ENCODE measurements at places on chromosomes 2 and 18. TPM values are rescaled to one million over a fixed set of nuclear protein-coding genes. Genes with fewer than 3 reads are reported as not detected.

GRCh38 chr2:132593171-132593570 lies 76.8 kb downstream of the LYPD1 start:
- H3K27me3 ChIP-seq, result no peaks in the 10 kb centered on the region
- no peak overlapping the region for H3K4me3 ChIP-seq
- H3K4me1 ChIP-seq, result no peaks in the 10 kb centered on the region
- no peaks in the 10 kb centered on the region for H3K36me3 ChIP-seq

DNA sequence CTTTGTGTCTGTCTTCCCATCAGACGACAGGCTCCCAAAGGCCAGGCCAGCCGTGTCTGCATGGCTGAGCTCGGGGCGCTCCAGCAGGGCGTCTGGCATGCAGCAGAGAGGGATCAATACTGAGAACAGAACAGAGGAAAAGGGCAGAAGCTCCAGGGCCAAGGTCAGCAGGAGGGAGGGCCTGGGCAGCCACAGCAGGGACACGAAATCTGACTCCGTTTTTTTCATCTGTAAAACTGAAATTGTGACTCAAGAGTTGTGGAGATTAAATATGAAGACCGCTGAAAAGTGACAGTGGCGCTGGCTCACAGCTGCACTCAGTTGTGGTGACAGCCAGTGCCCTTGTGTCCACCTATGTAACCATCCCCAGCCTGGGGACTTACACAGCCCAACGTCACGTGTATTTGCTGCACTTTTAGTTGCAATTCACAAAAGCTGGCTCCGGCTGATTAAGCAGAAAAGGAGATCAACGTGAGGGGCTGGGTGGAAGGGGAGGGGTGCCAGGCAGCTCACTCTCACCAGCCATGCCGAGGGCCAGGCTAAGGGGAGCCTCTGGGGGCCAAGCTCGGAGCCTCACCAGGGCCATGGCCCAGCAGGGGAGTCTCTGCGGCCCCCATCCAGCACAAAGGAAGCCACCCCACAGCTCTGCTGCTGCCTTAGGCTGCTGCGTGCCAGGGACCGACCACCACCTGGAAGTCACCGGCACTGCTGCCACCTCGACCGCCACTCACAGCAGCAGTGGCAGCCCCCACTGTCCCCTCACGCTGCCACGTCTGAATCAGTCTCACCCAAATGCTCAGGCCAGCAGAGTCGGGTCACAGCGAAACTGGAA lies 74.7 kb downstream of the EIPR1 start:
- no peak overlapping the region for H3K27ac ChIP-seq
- DNase-seq, result no peak
- H3K4me1 ChIP-seq, result peaks cover 2% of the 10 kb centered on the region
- no peaks in the 10 kb centered on the region for H3K27me3 ChIP-seq
- H3K36me3 ChIP-seq, result no peaks in the 10 kb centered on the region
- no peak overlapping the region for H3K4me3 ChIP-seq

GRCh38 chr18:42549596-42549995 lies 565.9 kb downstream of the RIT2 start:
- DNase-seq, result no peak
- no peaks in the 10 kb centered on the region for H3K36me3 ChIP-seq

GRCh38 chr2:178271094-178271493 lies 76.8 kb downstream of the OSBPL6 start:
- H3K36me3 ChIP-seq, result no peaks in the 10 kb centered on the region
- no peak overlapping the region for H3K4me3 ChIP-seq
- no peak for DNase-seq
- no peak overlapping the region for H3K27ac ChIP-seq

The CAPG gene
- total RNA-seq, result 96.1 TPM

DNA sequence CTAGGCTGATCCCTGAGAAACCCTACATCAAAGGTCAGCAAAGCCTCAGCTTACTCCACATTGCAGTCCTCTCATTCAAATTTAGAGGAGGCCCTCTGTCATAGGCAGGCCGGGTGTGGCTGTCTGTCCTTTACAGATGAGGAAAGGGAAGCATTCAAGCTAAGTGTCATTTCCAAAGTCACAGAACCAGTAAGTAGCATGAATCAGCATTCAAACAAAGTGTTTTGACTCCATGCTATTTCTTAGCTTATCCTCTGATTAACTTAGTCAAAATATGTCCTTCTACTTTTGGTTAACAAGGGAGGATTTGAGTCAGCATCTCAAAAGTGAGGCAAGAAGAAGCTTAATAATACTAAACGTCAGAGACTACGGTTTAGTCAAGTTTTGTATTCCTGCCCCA lies 409.0 kb upstream of the POU3F3 start:
- H3K4me1 ChIP-seq, result no peaks in the 10 kb centered on the region
- H3K36me3 ChIP-seq, result no peaks in the 10 kb centered on the region
- H3K4me3 ChIP-seq, result no peak overlapping the region
- no peak for DNase-seq

The DAW1 gene
- total RNA-seq, result 3.0 TPM

DNA sequence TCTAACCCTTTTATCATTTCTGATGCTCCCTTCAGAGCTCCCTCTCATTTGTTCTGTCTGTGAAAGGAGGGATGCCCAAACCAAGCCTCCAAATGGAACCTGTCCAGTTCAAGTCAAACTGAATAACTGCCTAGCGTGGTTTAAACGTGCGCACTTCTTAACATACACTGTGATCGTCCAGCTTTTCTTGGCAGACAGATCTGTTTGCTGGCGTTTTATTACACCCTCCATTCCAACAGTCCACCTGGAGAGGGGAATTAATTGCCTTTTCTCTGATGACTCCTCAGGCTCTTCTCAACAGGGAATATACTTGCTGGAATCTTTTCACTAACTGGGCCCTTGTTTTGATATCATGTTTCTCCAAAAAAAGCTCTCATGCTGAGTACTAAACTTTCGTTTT lies 379.2 kb upstream of the POU3F3 start:
- no peaks in the 10 kb centered on the region for H3K36me3 ChIP-seq
- no peaks in the 10 kb centered on the region for H3K27me3 ChIP-seq
- H3K27ac ChIP-seq, result no peak overlapping the region
- no peaks in the 10 kb centered on the region for H3K4me1 ChIP-seq
- H3K4me3 ChIP-seq, result no peak overlapping the region

DNA sequence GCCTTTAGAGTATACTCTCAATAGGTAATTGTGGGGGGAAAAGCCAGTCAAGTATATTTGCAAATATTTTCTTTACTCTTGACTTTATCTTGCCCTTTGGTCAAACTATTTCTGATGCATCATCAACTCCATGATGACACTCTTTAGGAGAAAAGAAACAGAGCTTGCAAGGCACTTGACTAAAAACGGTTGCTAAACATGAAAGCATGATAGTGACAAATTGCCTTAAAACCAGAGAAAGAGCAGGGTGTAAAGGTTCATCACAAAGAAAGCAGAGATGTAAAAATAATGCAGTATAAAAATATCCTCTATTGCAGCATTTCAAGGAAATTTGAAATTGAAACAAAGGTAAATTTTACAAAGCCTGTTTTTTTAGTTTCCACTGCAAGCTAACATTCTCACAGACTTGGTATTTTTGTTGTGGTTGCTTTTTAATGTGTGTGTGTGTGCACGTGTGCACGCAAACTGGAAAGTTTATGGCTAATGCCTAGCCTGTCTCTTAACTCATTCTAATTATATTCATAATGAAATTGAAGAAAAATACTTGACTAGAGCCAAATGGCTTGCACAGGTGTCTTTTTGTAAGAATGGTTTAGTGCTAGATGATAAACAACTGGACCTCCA lies 503.6 kb downstream of the ARHGAP15 start:
- H3K4me3 ChIP-seq, result no peak overlapping the region
- no peak overlapping the region for H3K27ac ChIP-seq
- H3K36me3 ChIP-seq, result no peaks in the 10 kb centered on the region
- DNase-seq, result no peak

DNA sequence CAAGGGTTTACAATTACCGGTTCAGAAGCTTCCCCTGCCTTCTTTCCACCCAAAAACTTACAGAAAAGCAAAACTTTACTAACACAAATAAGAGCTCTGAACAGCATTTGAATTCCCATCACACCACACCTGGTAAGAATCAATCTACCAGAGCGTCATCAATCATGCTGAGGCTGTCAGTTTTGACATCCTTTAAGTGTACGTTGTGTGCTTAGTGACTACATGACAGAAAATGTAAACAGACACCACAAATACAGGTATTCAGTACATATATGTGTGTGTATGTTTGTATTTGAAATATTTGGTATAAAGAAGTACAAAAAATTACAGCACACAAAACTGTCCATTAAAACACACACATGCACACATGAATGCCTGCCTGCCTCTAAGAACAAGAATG lies 523.5 kb downstream of the TMEM182 start:
- no peaks in the 10 kb centered on the region for H3K36me3 ChIP-seq
- H3K4me1 ChIP-seq, result no peaks in the 10 kb centered on the region
- no peak overlapping the region for H3K4me3 ChIP-seq
- H3K27me3 ChIP-seq, result no peaks in the 10 kb centered on the region
- DNase-seq, result no peak
- no peak overlapping the region for H3K27ac ChIP-seq

DNA sequence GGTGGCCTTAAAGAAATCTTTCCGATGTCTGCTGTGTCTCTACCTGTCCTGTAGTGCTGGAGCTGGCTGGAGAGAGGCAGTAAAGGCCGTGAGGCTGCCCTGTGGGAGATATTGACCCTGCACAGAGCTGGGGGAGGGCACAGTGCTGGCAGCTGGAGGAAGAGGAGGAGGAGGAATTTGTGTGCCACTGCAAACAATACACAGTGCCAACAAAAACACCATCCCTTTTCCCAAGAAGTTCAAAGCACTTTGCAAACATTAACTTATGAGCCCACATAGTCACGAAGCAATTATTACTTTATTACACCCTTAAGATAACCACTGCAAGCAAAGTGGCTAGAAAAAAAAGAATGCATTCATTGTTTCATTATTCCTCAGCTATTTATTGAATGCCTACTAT lies 45.0 kb upstream of the CYTIP start:
- no peak overlapping the region for H3K27ac ChIP-seq
- DNase-seq, result no peak
- no peaks in the 10 kb centered on the region for H3K36me3 ChIP-seq
- no peaks in the 10 kb centered on the region for H3K4me1 ChIP-seq
- no peak overlapping the region for H3K4me3 ChIP-seq

The POTEI gene
- 18.8 TPM for total RNA-seq

DNA sequence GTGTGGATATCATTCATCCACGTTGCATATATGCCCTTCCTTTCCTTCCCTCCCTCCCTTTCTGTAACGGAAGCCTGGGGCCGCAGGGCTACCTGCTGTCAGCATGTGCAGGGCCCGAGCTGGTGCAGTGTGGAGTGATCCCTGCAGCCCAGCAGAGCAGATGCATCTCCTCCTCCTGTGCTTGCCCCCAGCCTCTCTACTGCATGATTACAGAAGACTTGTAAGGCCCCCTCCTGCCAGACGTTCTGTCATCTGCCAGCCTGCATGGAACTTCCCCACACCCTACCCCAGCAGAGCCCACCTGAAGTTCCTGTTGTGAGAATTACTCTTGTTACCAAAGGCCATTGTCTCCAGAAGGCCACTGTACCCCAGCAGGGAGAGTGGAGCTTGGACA lies 67.5 kb upstream of the FOSL2 start:
- no peaks in the 10 kb centered on the region for H3K27me3 ChIP-seq
- H3K36me3 ChIP-seq, result no peaks in the 10 kb centered on the region
- H3K27ac ChIP-seq, result no peak overlapping the region
- H3K4me1 ChIP-seq, result no peaks in the 10 kb centered on the region
- H3K4me3 ChIP-seq, result no peak overlapping the region

DNA sequence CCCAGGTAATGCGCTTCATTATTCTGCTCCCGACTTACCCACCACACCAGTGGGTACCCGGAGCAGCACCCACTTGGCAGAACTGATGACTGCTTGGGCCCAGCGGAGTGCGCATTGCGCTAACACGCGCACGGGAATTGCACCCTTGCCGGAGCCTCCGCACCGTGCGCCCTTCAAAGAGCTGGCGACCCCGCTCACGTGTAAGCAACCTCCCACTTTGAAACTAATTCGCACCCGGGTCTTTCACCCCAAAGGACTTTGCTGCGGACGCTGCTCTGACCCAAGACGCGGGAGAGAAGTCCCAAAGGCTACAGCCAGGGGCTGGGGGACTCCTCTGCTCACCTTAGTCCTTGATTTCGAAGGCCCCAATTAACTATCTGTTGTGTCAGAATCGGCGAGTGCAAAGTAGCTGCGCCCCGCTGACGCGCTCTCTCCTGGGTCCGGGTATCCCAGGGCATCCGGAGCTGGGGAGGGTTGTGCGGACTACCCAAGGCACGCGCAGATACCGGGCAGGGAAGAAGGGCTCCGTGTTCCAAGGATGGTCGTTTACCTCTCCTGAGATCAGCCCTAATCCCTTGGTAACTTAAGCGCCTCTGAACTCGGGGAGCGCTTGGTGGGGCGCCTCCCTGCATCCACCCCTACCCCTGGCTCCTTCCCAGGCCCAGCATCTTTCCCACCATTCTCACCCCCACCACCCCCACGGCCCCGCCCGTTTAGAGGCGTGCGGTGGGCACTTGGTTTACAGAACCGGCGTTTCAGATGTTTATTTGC lies 13.1 kb upstream of the SATB2 start:
- no peak overlapping the region for H3K27ac ChIP-seq
- peaks cover 21% of the 10 kb centered on the region for H3K27me3 ChIP-seq
- DNase-seq, result no peak
- peak overlapping the region; percentile 9 for H3K4me3 ChIP-seq

- H3K27me3 ChIP-seq, result no peaks in the 10 kb centered on the region
- H3K27ac ChIP-seq, result no peak overlapping the region
- H3K4me1 ChIP-seq, result peaks cover 4% of the 10 kb centered on the region
These were observed 114.9 kb upstream of the MSTN start for GRCh38 chr2:190177249-190178040.

- DNase-seq, result no peak
- no peaks in the 10 kb centered on the region for H3K36me3 ChIP-seq
- no peaks in the 10 kb centered on the region for H3K27me3 ChIP-seq
- no peaks in the 10 kb centered on the region for H3K4me1 ChIP-seq
- no peak overlapping the region for H3K4me3 ChIP-seq
- H3K27ac ChIP-seq, result no peak overlapping the region
These were observed 214.0 kb downstream of the SS18 start for GRCh38 chr18:25876330-25876948.

- no peak overlapping the region for H3K27ac ChIP-seq
- H3K27me3 ChIP-seq, result no peaks in the 10 kb centered on the region
- no peaks in the 10 kb centered on the region for H3K36me3 ChIP-seq
- no peak overlapping the region for H3K4me3 ChIP-seq
These were observed 206.8 kb upstream of the FOSL2 start for GRCh38 chr2:28185891-28186290.

The KCNG2 gene
- 3.7 TPM for total RNA-seq

DNA sequence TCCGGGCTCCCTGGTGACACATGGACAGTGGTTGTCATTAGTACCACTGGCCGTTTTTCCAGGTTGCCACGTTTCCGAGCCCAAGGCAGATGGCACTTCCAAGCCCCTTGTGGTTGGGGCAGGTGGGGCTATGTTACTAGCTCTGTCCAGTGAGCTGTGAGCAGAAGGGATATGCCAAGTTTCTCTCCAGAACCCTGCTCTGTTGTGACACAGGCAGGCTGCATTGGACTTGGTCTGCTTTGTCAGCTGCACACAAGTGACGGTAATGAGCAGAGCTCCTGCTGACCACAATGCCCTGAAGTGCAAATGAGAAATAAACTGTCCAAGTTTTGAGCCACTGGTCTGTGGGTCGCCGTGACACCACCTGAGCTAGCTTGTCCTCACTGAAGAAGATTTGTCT lies 118.8 kb downstream of the GYPC start:
- no peaks in the 10 kb centered on the region for H3K36me3 ChIP-seq
- DNase-seq, result no peak
- H3K4me1 ChIP-seq, result no peaks in the 10 kb centered on the region
- H3K4me3 ChIP-seq, result no peak overlapping the region

The NTSR2 gene
- total RNA-seq, result not detected

The LBX2 gene
- not detected for total RNA-seq
